Effector CD8-positive, alpha-beta T cell (primary cell): ENCODE measurements at places on chromosomes 12 and 14.

GRCh38 chr14:103801459-103801858, 45.9 kb downstream of the PPP1R13B start:
- DNase-seq, result no peak

DNA sequence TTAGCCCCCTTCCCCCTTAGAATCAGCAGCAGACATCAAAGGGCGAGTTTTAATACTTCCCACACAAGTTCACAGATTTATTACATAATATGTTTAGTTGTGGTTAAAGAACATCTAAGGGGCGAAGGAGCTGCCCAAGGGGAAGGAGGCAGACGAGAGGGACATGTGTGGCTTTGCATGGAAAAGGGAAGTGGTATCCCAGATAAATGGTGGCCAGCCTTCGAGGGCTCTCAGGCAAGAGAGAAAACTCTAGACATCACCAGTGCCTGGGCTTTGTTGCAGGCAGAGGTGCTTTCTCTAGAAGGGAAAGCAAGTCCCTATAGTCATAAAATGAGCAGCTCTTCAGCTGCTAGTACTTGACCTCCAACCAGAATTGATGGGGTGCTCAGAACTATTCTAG, 121.2 kb downstream of the CACNA1C start:
- no peak for DNase-seq

- DNase-seq, result peak; percentile 23
Observed at GRCh38 chr12:57772429-57773322, at the start of gene EEF1AKMT3. Gene EEF1AKMT3, plus strand, starts transcription at chr12:57772614. Its CDS starts 111 bp downstream, at chr12:57772725.

DNA sequence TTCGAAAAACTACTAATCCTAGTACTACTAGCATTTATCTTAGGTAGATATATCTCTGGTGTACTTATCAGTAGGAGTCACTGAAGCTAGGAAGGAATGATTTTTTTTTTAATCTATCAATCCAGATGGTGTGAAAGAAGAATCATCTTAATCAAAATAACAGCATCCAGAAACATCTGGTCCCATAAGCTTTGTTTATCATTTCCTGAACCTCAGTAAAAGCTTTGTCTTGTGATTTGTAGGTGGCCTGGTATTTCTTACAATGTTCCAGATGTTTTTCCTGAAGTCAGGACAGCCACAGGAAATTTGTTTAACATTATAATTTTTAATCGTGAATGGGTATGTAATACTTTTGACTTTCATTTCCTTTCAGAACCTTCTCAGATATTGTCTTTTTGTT, 28.0 kb upstream of the LUM start:
- no peak for DNase-seq

- no peak for DNase-seq
Observed at GRCh38 chr12:46770501-46771183, 55.2 kb downstream of the SLC38A4 start.

DNA sequence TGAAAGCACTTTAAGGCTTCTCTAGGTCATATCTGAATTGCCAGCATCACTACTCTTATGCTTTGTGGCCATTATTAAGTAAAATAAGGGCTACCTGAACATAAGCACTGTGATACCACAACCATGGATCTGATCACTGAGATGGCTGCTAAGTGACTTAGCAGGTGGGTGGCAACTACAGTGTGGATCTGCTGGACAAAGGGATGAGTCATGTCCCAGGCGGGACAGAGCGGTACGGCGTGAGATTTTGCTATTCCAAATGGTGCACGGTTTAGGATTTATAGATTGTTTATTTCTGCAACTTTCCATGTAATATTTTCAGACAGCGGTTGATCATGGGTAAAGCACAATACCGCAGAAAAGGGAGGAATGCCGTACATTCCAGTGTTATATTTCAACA, 39.4 kb downstream of the MLXIP start:
- DNase-seq, result no peak

- no peak for DNase-seq
Observed at GRCh38 chr14:103101963-103102688, 7.6 kb downstream of the EXOC3L4 start.

DNA sequence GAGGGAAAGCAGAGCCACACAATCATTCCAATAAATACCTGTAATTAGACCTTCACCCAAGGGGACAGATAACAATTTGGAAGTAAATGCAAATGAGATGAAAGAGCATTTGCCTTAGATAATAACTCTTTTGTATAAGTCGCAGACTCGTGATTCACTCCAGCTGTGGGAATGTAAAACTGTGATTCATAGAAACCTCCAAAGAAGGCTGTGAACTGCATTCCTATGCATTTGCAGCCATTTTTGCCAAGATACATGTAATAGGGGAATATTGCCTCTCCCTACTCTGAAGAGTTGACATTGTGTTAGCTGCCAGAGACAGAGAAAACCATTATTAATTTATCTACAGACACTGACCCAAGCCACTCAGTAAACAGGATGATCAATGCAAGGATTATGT, 181.9 kb upstream of the ARHGAP5 start:
- no peak for DNase-seq

GRCh38 chr12:123576611-123577010, 7.7 kb upstream of the TMED2 start:
- no peak for DNase-seq

- DNase-seq, result no peak
Observed at GRCh38 chr12:9335867-9336266, 127.7 kb upstream of the PZP start.

GRCh38 chr14:99132821-99133635, 139.0 kb downstream of the BCL11B start:
- DNase-seq, result no peak

DNA sequence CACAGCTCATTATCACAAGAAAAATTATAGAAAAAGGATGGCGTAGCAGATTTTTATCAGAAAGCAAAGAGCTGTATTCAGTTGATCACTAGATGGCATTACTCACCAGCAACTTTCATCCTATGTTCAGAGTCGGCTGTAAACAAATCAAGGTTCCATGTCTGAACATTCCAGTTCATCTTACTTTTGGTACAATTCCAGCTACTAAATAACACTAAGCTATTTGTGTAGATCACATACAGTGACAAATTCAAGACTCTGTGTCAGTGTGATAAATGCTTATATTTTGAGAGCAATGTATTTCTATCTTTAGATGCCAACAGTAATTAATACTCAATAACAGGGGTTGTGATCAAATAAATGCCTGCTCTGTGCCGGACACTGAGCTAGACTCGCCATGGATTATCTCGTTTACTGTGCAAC, 30.1 kb downstream of the NRDE2 start:
- DNase-seq, result no peak

- no peak for DNase-seq
Observed at GRCh38 chr14:30966415-30967363, 58.8 kb upstream of the AP4S1 start.

DNA sequence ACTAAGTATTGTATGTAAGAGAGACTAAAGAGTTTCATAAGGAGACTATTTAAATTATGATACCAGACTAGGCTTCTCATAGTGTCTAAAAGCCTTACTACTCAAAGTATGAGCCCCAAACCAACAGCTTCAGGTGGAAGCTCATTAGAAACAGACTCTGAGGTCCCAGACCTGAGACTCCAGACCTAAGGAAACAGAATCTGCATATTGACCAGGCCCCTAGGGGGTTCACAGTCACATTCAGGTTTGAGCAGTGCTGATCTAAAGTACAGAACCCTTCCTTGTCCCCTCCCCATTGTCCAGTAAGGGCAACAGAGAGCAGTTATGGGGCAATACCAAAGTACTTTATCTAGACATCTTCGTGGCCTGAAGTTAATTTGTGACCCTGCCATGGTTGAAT, 87.7 kb downstream of the SSPN start:
- no peak for DNase-seq

DNA sequence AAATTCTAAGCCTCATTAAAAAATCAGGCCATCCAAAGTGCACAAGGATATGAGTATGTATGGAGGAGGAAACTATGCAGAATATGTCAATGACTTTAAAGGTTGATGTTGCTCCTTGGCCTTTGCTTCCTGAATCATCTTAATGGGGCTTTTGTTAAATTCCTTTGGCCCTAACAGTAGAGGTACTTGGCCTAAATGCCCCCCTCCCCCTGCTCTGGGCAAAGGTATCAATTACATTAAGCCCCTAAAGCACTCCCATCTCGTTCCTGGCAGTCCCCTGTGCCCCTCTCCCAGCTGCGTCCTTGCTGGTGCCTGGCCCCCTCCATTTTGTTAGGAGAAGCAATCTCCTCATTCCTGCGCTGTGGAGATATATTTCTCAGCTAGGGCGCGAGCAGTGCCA, 4.8 kb downstream of the COPZ1 start:
- no peak for DNase-seq

DNA sequence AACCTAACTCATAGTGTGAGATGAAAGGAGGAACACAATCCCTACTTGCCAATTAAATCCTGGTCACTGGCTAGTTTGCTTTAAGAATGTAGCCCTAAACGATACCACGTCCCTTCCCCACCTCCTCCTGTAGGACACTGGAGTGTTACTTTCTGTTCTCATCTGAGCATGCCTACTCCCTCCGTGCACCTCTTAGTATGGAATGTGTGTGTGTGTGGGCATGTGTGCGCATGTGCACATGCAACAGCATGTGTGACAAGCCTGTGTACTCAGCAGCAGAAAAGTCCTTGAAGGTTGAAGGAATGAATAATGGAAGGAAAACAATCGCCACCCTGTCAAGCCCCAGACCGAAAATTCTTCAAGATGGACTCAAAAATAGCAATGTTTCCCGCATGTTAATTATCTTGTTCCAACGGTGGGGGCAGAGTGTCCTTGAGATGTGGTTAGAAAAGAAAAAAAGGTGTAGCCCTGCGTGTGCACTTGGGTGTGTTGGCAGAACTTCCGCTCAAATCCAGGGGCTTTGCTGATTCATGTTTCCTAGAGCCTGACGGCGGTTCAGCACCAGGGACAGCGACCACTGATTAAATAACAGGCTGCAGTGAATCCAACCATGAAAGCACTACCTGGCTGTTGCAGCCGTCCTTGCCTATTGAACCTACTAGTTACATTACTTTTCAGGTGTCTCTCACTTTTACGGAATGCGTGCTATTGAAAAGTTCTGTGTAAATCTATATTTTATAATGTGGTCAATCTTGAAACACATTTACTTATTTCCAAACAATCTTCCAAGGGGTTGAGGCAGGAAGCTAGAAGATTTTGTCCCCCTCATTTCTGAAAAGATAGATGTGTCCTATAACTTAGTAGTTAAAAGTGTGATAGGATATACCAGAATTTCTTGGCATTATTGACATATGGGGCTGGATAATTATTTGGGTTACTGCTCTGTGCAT, 79.8 kb downstream of the SRRM4 start:
- no peak for DNase-seq

- DNase-seq, result no peak
Observed at GRCh38 chr14:80784820-80785219, 156.7 kb downstream of the CEP128 start.

GRCh38 chr14:62777510-62777909, 267.7 kb downstream of the KCNH5 start:
- no peak for DNase-seq

- no peak for DNase-seq
Observed at GRCh38 chr12:77845831-77846230, 15.1 kb downstream of the NAV3 start.

GRCh38 chr14:104313674-104314073, 175.3 kb downstream of the KIF26A start:
- DNase-seq, result no peak

- no peak for DNase-seq
Observed at GRCh38 chr14:85040046-85040685, 489.8 kb upstream of the FLRT2 start.

DNA sequence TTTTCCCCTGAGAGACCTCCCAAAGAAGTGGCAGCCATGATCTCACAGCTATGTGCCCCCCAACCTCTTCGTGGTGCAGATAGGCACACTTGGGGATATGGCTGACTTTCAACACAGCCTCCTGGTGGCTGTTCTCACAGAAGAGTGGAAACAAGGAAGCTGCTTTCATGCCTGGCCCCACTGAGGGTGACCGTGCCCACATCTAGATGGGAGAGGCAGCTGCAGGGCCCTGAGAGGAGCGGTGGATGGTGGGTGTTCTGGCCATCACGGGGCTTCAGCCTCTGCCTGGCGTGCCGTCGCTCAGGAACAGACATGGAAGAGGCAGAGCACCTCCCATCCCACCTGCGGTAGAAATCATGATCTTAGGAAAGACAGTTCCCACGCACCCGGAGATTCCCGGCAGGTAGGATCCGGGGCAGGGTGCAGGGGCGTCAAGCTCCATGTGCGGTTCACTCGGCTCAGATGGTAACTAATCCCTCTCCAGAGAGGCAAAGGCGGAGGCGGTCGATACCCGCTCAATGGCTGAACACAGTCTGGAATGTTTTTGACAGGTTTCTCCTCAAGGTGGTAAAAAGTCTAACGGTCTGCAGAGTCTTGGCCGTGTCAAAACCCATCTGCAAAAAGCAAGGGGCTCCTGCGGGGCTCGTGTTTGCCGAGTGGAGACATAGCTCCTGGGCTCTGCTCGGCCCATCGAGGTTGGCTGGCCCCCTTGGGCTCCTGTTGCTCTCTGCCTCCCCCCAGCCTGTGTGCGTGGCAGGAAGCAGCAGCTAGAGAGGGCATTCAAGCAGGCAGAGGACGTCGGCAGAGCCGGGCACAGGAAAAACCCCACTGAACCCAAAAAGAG, 225.2 kb upstream of the RTL1 start:
- no peak for DNase-seq

GRCh38 chr12:97168804-97169203, 261.7 kb downstream of the NEDD1 start:
- DNase-seq, result no peak

- DNase-seq, result no peak
Observed at GRCh38 chr12:42582050-42582449, 7.5 kb downstream of the PRICKLE1 start.

DNA sequence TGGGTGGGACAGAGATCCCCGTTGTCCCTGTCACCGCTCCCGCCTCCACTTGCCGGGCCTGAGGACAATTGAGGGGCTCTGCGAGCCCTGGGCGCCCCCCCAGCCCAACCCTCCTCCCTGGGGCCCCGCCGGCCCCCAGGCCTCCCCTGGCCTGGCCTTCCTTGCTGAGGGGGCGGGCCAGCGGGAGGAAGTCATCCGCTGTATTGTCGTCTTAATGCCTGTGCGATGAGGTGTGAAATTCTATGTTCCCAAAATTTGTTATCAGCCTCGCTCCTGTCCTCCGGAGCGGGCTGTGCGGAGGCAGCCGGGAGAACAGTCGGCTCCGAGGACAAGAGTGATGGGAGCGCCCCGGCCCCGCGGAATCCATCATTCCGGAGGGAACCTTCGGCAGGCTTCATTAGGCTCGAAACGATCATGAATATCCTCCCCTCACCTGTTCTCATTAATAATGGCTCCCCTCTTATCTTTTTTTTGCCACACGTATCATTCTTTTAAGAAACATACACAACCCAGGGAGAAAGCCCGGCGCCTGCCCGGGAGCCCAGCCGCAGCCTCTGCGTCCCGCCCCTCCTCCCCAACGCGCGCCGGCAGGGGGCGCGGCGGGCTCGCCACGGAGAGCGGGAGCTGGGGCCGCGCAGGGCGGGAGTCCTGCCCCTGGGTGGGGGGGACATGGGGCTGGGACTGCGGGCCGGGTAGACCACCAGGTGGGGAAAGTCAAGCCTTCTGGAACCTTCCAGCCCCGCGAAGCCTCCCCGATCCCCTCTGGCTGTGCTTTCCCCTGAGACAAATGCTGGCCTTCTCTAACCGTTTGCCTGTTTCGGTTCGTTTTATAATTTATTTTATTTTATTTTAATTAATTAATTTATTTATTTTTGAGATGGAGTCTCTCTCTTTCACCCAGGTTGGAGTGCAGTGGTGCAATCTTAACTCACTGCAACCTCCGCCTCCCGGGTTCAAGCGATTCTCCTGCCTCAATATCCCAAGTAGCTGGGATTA, 17.1 kb upstream of the DLK1 start:
- DNase-seq, result no peak

GRCh38 chr14:85471156-85471555, 58.8 kb upstream of the FLRT2 start:
- DNase-seq, result no peak
